ENCODE measurements at places on chromosomes 6 and 20.

DNA sequence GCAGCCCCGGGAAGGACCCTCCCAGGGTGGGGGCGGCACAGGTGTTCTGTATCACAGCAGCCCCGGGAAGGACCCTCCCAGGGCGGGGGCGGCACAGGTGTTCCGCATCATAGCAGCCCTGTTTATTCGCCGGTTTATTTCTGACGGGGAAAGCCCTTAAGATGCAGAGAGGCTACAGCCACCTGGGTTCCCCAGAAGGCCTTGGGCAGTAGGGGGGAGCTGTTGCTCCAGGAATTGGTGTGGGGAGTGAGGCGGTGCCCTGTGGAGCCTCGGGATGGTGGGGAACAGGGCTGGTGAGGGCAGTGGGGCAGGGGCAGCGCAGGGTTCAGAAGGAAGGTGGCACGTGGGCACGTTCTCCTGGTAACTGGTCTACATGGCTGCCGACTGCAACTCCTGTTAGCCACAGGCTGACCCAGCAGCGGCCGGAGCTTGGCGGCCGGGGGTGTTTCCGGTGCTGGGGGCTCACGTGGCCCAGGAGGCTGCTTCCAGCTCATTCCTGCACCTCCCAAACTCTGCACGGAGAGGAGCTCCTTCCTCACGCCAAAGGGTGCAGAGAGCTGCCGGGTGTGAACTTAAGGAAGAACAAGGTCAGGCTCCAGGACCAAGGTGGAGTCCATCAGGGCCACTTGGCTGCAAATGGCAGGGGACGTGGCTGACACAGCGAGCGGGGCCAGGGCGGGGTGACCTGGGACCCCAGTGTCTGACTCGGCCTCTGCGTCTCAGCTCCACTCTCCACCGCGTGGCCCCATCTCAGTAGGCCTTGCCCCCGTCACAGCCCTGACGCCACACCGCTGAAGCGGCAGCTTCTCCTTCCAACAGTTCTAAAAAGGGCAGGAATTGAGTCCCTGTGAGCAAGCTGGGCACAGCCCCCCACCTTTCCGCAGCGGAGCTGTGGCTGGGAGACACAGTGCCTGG is 13.2 kb downstream of the SLCO4A1 start:
- DNase-seq: no peak

DNA sequence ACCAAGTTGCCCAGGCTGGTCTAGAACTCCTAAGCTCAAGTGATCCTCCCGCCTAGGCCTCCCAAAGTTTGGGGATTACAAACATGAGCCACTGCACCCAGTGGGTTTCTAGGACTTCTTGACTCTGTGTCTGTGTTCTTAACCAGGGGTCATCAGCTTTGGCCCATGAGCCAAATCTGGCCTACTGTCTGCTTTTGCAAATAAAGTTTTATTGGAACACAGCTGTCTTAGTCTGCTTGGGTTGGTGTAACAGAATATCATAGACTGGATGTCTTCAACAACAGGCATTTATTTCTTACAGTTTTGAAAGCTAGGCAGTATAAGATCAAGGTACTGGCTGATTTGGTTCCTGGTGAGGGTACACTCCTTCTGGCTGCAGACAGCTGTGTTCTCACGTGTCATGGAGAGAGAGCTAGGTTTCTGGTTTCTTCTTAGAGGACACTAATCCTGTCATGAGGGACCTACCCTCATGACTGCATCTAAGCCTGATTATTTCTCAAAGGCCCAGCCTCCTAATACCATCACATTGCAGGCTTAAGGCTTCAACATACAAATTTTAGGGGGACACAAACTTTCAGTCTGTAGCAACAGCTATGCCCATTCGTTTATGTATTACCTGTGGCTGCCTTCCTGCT is 23.3 kb downstream of the ARFGEF2 start:
- no peak for DNase-seq

GRCh38 chr6:114739656-114740055 is 396.8 kb upstream of the HS3ST5 start:
- no peak for DNase-seq

DNA sequence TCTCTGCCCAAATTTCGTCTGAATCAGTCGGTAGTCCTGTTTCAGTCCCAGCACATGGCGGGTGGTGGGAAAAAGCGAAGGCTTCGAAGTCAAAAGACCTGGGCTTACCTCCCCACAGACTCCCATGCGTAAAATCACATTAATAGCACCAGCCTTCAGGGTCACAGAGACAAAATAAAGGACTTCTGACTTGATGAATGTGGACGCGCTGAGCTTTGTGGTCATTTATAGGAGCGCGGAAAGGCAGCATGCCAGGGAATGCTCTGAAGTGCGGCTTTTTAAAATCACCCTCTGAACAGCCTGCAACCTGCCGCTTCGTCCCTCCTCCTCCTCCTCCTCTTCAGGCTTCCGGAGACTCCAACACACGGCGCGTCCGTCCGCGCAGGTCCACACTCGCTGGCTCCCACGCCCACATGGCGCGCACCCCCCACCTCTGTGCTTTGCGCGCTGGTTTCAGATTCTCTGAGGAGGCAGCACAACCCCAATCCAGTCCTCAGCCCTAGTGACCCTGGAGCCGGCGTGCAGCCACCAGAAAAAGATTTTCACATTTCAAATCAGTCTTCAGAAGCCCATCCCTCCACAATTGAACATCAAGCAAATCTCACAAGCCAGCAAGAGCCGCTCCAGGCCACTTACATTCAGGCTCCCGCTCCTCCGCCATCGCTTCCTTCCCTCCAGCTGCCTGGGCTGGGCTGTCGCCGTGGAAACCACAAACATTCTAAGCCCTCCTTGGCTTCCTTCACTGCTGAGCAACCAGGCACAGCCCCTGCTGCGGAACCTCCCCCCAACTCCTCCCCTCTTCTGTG is at the start of gene C6orf118:
Gene C6orf118, minus strand, starts transcription at position 680 of the 806 bp plus-strand sequence. Its CDS starts 19 bp downstream, at position 661.
- DNase-seq: no peak

DNA sequence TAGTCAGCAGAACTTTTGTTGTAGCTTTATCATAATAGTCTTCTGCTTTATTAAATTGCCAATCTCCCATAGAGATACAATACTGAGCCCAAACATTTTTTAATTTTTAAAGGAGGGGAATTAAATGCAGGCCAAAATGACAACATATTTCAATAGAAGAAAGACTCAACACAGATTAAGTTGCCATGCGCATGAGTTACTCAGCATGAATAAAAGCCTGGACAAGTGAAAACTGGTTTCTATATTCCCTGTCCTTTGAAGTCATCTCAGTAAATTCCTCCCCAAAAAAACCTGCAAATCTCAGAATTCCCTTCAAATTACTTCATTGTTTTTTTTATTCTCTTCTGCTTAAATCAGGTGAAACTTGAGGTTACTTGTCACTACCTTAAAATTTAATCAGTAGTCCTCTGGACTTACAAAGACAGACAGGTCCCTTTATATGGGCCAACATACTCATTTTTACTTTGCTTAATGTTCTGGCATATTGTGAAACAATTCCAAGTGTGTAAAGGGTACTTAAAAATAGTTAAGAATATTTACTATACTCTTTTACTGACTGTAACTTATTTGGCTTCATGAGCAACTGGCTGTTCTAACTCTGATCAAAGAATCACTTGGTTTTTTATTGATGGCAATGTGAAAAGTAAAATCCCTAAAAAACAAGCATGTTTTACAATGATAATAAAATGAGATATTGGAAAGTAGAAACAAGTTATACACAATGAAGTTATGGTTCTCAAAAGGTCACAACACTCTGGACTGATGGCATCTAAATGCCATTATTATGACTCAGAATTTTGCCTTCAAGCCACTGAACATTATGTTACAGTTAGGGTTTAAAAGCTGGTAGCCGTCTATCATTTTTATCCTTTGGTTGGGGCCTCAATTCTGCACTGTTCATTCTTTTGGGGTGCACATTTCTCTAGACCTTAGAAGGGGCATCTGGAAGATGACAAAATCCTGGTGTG is 49.9 kb upstream of the COL21A1 start:
- DNase-seq: no peak

All from activated T-cell treated with anti-CD3 and anti-CD28 coated beads for 48 hours (primary cell).